ENCODE measurements at places on chromosomes 5 and 9.

GRCh38 chr5:142669477-142669876 is 16.4 kb downstream of the FGF1 start:
- no peak for DNase-seq

DNA sequence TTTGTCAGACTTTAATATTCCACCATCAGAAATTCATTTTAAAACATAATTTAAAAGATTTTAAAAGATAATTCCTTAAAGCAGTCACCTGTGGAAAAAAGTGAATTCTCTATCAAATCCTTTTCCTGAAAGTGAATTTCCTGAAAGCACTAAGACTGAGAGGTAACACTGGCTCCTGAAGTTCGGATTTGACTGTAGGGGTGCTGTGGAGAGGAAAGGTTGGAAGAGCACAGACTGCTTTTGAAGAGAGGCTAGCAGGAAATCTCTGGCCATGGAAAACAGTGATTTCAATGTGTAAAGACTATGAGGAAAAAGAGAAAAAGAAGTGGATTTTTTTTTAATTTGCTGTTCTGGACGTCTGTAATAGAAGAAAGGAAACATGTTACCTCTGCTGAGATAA is 35.7 kb upstream of the TMEM161B start:
- no peak for DNase-seq

GRCh38 chr5:135034963-135035677 is 1.1 kb upstream of the PITX1 start:
- no peak for DNase-seq

DNA sequence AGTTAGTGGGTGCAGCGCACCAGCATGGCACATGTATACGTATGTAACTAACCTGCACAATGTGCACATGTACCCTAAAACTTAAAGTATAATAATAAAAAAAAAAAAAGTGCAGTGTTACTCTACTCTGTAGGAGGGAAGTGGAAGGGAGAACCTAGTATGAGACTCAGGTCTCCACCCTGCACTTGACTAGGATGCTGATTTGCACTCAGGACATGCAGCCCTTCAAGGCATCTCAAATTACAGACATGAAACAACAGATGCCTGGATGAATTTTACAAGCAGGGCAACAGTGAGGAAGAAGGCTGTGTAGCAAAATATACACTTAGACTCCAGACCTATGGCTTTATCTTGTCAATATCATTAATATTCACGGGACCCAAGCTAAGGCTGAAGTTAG is 16.5 kb downstream of the TRIM32 start:
- DNase-seq = no peak

DNA sequence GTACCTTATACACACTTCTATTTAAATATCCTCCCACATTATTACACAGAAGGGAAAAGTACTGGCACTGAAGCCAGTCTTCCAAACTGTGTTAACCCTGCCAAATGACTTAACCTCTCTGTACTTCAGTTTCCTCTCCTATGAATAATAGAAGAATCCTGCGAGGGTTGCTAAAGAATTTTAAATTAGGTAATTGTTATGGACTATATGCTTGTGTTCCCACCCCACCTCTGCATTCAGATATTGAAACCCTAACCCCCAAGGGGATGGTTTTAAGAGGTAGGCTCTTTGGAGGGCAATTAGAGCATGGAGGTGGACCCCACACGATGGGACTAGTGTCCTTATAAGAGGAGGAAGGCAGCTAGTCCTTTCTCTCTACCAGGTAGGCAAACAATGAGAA is 72.7 kb downstream of the TTLL11 start:
- DNase-seq = no peak

DNA sequence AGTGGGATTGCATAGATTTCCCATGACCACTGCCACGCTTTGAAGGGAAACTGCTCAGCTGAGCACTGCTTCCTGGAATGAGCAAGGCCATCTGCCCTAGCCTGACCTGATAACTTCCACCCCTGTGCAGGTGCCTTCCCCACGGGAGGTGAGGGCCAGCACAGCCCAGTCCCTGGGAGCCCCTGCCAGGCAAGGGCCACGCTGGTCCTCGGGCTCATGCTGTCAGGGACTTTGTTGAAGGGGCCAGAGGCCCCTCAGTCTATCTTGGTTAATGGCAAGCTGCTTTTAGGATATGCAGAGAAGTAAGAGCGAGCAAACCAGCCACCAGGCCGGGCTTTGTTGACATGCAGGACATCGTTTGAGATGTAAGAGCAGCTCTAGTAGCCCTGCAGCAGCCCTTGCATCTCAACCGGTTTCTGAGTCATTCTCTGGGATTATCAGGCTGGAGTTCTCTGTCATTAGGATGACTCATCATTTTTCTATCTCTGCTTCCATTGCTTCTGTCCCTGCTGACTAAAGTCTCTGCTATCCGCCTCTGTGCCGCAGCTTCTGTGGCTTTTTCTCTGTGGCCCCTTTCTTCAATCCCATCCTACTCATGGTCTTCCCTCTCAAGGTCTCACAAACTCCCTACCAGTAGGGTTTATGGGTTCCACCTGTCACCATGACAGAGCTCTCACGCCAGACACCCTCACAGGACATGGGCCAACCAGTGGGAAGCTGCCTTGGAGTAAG is 30.6 kb upstream of the IQGAP2 start:
- no peak for DNase-seq

GRCh38 chr9:95740217-95741004 is 135.1 kb upstream of the ERCC6L2 start:
- no peak for DNase-seq

DNA sequence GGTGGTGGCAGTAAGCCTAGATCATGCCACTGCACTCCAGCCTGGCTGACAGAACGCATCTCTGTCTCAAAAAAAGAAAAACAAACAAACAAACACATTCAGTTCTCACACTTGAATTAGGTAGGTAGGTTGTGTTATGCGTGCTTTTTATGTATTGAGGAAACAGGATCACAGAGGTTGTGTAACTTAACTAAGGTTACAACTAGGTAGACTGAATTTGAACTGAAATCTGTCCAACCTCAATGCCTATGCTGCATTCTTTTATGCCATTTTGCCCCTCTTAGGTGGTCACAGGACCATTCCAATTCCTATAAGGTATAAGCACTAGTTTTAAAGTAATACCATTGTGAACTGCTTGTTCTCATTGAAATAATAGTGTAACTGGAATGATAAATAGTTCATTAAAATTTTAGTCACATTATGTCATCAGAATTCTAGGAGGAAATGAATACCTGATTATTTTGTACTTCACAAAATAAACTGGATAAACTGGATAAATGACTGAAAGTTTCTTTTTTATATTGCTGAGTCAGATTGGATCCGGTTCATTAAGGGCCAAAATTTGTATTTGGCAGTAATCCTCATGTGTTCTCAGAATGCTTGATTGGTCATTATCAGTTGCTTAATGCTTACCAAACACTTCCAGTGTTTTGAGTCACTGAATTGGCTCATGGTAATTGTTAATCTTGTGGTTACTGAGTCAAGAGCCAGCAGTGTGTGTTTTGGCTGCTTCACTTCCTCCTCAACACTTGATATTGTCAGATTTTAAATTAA is 7.1 kb downstream of the UBAP1 start:
- DNase-seq = no peak

DNA sequence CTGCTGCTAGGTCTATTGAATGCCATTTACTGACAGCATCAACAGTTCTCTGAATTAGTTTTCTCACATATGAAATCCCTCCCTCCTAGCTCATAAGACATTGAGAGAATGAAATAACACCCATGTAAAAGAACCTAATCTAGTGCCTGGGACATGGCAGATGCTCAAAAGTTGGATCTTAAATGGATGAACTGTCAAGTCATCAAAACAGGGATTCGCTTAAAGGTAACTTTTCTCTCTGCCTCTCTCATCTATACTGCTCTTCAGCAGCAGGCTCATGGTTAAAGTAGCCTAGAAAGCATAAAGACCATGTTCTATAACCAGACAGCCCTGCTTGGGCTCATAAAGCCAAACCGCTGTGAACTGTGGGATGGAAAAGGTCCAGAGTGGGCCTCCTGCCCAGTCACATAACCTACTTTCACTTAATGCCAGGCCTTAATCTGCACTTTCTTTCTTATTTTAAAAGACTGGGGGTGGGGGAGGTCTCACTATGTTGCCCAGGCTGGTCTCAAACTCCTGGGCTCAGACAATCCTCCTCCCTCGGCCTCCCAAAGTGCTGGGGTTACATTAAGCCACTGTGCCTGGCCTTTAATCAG is 3.7 kb downstream of the TMEM245 start:
- DNase-seq = no peak

- no peak for DNase-seq
Measured at GRCh38 chr5:58022055-58022454, 437.8 kb downstream of the PLK2 start.

GRCh38 chr5:140828362-140828737 is 590 bp downstream of the PCDHA6 start:
- no peak for DNase-seq

DNA sequence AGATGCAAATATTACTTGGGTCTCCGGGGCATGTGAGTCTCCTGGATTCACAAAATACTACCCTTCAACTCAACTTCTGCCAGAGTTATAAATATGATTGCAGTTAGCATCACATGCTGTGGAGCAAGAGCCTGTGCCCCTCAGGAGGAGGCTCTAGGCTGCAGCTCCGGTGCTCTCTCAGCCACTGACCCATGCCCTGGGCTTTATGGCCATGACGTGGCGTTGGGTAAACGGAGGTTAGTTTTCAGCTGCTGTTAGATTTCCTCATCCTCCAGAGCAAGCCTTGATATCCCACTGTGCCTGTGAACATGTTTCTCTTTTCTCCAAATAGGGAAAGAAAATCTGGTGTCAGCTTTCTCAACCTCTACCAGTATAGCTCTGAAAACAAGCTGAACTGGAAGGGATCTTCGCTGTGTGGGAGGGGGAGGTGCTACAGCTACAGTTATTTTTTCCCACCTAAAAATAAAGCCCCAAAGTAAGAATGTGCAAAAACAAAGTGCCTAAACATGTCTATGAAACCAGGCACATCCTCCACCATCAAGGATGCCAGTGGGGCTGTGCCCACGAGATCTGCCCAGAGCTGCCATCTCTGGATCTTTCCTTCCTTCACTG is 124.4 kb upstream of the GPR151 start:
- no peak for DNase-seq

Measured in activated T-helper 1 cell treated with Interleukin-2 at 50 U/mL for 16 hours (primary cell).